ENCODE measurements at places on chromosomes 4 and X. TPM values are rescaled to one million over a fixed set of nuclear protein-coding genes. Genes with fewer than 3 reads are reported as not detected.

TCEAL2 gene
- 2.4 TPM for total RNA-seq

GRCh38 chr4:56622176-56622575 is 58.9 kb downstream of the HOPX start:
- DNase-seq, result no peak

DNA sequence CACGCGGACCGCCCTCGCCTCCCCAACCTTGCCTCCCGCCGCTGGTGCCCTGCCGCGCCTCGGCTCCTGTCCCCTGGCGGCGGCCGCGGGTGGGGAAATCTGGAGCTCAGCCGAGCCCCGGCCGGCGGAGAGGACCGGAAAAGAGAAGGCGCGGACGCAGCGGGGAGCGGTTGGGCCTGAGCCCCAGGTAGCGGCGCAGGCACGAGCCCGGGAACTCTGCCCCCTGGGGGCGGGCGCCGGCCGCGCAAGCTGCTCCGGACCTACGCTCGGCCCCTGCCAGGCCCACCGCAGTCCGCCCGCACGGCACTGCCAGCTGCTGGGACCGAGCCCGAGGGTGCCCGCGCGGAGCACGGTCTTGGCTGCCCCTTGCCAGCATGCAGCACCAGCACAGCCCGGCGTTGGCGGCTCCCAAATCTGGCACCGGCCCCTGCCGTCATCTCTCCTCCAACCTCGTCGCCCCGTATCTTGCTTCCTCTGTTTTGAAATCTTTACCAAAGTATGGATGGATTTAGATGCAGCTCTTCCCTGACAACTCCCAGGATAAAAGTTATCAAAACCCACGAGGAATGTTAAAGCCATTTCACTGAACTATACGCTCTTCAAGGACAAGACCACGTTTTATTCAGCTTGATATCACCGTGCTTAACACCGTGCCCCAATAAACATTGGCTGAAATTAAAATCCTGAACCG is at the start of gene PRSS12:
TSS of gene PRSS12 (minus strand) at position 161 of the 691 bp plus-strand sequence. CDS start 283 bp downstream, outside the sequence.
- DNase-seq, result peak; percentile 56

GRCh38 chr4:112933790-112934189 is 115.7 kb upstream of the ANK2 start:
- no peak for DNase-seq

DNA sequence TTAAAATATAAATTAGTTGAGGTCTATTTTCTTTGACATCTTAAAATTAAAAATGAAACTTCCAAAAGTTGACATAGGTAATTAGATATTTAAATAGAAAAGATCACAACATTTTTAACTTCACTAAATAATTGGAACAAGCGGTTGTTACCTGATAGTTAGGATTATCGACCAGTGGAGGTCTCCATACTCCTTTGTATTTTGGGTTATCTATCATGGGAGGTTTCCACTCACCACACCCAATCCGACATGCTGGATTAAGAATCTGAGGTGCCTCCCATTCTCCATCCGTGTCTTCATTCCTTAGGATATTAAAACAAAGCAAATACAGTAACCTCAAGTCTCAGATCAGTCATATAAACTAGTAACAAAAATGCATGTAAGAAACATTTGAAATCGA is 22.2 kb downstream of the SCOC start:
- no peak for DNase-seq

TCEAL6 gene
- total RNA-seq, result not detected

IL13RA1 gene
- 17.8 TPM for total RNA-seq

DNA sequence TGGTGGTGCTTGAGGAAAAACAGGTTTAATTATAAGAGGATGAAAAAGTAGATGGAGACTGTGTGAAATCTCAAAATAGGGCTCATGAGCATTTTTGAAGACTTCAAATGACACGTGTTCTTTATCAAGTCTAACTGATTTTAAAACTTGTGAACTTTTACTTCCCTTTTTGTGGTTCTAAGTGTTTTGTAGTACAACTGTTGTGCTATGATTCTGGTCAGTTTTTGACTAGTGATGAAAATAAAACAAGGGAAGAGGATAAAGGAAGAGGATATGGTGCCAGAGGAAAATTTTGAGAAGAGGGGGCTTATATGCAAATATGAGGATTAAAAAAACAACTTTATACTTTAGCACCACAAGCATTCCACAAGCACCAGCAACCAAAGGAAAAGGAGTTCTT is 644.0 kb downstream of the RPA4 start:
- DNase-seq, result no peak

DNA sequence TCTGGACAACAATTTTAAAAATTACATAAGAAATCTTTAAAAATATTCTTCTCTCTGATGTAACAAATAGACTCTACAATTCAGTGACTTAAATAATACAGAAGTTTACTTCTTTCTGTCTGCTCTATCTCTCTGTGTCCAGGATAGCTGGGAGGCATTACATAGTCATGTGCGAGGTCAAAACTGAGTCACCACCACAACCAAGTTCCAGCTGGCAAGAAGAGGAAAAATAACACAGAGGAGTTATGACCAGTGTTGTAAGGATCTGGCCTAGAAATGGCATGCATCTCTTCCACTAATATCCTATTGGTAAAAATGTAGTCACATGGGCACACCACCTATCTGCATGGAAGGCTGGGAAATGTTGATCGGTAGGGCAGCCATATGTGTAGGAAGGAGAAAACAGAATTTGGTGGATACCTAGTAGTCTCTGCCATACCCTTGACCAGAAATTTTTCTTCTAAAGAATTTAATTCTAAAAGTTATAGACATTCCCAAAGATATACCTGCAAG is 39.4 kb upstream of the WDFY3 start:
- peak; percentile 90 for DNase-seq

SLC10A6 gene
- not detected for total RNA-seq

- DNase-seq, result no peak
These were observed 61.8 kb upstream of the SFRP2 start for GRCh38 chr4:153850533-153851280.

DNA sequence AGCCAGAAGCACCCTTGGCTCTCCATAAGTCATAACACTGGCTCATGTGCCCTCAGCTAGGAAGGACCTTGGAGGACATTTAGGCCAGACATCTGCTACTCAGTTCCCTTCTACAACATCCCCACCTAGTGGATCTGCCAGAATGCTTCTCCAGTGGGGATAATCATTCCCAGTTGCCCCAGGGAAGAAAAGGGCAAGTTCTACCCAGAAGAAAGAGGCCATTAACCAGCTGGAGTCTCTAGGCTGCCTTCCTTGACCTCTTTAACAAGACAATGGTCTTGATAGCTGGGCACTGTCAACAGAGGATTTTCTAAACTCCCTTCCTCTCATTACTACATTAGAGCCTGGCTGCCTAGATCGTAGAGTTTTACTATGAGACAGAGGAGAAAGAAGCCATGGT is 42.0 kb downstream of the LGI2 start:
- peak; percentile 46 for DNase-seq

GRCh38 chr4:124070688-124071484 is 641.6 kb downstream of the ANKRD50 start:
- DNase-seq, result no peak

DNA sequence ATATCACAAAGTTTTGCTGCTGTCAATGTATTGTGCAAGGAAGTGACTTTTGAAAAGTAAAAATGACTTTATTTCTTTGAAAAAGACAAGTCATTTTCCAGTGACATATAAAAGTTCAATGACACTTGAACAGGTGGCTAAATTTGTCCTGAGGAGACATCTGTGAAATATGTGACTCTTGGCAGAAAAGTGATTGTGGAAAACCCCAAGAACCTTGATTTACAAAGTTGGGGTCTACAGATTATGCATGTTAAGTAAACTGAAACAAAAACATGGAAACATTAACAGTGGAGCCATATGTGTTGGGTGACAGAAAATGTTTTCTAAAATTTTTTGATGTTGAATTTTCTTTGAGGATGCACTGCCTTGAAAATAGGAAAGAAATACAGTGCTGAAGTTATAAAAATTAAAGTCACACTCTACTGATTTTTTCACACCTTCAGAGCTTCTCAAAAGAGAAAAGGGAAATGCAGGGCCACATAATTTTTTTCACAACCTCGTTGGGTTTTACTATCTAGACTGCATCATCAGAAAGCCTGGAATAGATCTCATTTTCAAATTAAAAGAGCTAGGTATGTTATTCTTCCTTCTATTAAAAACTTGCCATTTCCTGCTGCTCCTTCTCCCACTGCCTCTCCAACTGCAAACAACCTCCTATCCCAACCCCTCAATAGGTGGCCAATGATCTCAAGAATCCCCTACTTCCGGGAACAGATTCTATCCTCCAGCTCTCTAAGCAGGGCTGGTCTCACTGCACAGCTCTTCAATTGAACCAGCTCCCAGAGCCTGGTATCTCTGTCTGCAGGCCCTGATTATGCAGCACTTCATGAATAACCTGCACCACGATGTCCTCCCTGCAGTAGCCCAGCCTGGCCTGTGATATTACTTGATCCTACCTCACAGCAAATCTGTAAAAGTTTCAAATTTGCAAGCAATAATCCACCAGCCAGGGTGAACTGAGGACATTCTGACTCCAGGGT is 570.8 kb upstream of the CPEB2 start:
- peak; percentile 46 for DNase-seq

DNA sequence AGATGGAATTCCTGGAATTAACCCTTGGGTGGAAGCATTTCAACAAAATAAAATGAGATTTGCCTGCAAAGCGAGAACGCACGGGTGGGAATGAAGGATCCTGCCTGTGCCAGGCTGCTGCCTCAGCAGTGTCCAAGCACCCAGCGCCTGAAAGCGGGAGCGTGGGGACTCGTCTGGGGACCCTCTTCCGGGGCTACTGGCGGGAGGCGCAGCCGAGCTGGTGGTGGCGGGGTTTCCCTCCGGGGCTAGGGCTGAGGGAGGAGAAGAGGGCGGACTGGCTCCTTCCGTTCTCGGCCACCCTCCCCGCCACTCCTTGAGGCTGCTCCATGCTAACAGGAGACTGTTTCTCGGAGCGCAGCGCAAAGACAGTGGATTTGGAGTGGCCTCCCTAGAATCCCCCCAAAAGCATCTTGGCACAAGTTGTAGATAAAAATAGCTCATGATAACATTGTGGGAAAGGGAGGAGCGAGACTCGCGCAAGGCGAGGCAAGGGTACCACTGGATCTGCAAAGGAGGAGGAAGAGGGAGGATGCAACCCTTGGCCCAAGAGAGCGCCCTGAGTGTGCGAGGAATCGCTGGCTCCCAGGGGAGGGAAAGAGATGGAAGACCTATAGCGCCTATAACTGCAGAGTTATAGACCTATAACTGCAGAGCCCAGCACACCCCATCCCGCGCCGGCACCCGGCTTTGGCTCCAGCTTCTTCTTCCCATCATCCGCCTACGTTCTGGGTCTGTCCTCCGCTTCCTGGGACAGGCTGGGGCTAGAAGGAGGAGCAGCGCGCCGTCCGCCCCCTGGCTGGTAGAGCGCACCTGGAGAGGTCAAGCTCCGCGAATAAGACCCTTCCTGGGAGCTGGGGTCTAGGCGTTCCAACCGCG is 1.3 kb downstream of the HS3ST1 start:
- DNase-seq, result no peak

DNA sequence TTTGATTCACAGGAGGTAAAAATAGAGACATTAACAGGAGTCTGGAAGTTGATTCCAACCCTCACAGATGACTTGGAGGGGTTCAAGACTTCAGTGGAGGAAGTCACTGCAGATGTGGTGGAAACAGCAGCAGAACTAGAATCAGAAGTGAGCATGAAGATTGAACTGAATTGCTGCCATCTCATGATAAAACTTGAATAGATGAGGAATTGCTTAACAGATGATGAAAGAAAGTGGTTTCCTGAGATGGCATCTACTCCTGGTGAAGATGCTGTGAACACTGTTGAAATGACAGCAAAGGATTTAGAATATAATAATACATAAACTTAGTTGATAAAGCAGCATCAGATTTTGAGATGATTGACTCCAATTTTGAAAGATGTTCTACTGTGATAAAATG is 76.5 kb downstream of the RELL1 start:
- DNase-seq, result no peak

- no peak for DNase-seq
These were observed 53.3 kb downstream of the JADE1 start for GRCh38 chr4:128862608-128863311.

GRCh38 chr4:38752941-38753806 is 29.6 kb downstream of the TLR10 start:
- peak; percentile 96 for DNase-seq

DNA sequence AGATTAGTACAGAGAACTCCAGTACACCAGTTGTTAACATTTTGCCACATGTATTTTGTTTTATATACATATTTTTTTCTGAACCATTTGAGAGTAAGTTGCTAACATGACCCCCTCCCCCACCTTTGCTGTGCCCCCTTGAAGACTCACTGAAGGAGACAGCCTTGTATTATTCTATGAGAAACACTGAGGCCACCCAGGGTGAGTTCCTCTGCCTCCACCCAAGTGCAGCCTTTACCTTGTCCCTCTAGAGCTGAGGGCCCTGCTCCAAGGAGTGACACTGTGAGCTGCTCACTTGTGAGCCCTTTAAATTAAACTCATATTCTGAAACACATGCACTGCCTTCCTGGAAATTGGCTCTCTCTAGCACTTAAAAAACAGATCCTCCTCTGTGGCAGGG is 21.1 kb downstream of the KIT start:
- peak; percentile 0 for DNase-seq

PDLIM3 gene
- 43.2 TPM for total RNA-seq

DNA sequence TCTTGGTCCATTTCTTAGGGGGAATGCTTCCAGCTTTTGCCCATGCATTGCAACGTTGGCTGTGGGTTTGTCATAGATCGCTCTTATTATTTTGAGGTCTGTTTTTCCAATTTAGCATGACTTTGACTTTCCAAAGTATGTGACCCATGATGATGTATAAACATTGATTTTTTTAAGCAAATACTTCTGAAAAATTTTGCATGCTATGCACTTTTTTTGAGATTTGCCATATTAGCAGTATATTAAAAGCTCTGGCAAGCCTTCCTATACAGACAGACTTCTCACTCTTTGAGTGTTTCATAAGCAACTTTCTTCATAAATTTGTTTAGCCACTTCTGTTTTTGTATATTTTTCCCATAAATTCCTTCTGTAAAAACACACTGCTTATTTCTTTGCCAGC is 746.4 kb upstream of the LCORL start:
- DNase-seq, result no peak

- no peak for DNase-seq
These were observed 55.8 kb downstream of the CLCN5 start for GRCh38 chrX:49978176-49978575.

- DNase-seq, result peak; percentile 78
These were observed 34.4 kb upstream of the CDKL5 start for GRCh38 chrX:18390941-18391538.

GRCh38 chr4:7761720-7762119 is 177.9 kb downstream of the AFAP1 start:
- peak; percentile 85 for DNase-seq

- peak; percentile 30 for DNase-seq
These were observed 120.4 kb upstream of the SCML1 start for GRCh38 chrX:17616936-17617335.

- DNase-seq, result no peak
These were observed 203.7 kb downstream of the CFAP299 start for GRCh38 chr4:80539190-80539589.

GRCh38 chrX:77275392-77275791 is 171.8 kb upstream of the FGF16 start:
- DNase-seq, result no peak

All from cardiac muscle cell (in vitro differentiated cells and primary cell).